ENCODE measurements at places on chromosomes 16 and 17.

- no peak for DNase-seq
Observed at GRCh38 chr17:8144401-8145231, 7.6 kb downstream of the PER1 start.

DNA sequence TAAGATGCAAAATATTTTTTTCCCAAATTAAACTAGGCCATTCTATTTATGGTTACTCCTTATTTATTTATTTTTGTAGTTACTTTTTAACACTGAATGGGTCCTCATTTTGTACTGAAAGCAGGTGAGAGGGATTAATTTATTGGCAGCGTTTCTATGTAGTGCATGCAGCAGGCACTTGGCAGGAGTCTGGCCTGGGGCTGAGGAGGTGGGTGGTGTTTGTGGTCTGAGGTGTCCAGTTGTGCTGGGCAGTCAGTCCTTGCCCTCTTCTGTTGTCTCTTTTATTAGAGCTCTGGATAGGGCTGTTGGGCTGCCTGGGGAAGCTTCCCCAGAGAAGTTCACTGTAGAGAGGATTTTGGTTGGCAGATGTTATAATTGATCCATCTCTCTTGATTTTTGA is 12.7 kb downstream of the SEC14L1 start:
- DNase-seq = no peak

GRCh38 chr17:55642741-55643140 is 79.9 kb downstream of the TMEM100 start:
- no peak for DNase-seq

- no peak for DNase-seq
Observed at GRCh38 chr16:85124636-85125346, 12.5 kb upstream of the CIBAR2 start.

GRCh38 chr17:19418251-19418992 is 7.4 kb downstream of the RNF112 start:
- DNase-seq = no peak

- no peak for DNase-seq
Observed at GRCh38 chr17:81278831-81279230, 16.3 kb downstream of the SLC38A10 start.

GRCh38 chr17:39792526-39793221 is 54.9 kb downstream of the GRB7 start:
- no peak for DNase-seq
